ENCODE measurements at places on chromosomes 16 and 17. TPM values are rescaled to one million over a fixed set of nuclear protein-coding genes. Genes with fewer than 3 reads are reported as not detected.

GP1BA gene
- not detected for total RNA-seq

PRSS33 gene
- total RNA-seq: not detected

NOTUM gene
- 0.32 TPM for total RNA-seq

TP53TG3C gene
- 0.79 TPM for total RNA-seq

KRT17 gene
- 1.3 TPM for total RNA-seq

HSD17B2 gene
- total RNA-seq: 0.11 TPM

SULT1A2 gene
- total RNA-seq: not detected

LGALS9B gene
- not detected for total RNA-seq

RASL10B gene
- not detected for total RNA-seq

SHBG gene
- 0.29 TPM for total RNA-seq

CNGB1 gene
- total RNA-seq: 0.03 TPM
